BJ (cell line): ENCODE measurements at places on chromosomes 12 and 14.

DNA sequence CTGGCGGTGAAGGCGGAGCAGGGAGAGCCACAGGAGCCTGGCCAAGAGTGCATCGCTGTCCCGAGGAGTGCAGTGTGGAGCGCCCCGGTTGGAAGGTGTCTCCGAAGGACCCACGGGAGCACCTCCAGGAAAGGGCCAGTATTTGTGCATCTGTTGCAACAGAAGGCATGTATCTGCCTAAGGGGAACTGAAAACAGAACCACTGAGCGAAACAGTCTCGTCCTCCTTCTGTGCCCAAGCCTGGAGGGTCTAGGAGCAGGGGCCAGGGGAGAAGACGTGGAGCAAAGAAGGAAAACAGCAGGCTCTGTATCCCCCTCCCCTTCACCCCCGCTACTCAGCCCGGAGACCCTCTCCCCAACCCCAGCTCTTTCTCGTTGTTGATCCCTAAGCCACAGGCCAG is 5.3 kb upstream of the LRRC10 start:
- no peak for DNase-seq

DNA sequence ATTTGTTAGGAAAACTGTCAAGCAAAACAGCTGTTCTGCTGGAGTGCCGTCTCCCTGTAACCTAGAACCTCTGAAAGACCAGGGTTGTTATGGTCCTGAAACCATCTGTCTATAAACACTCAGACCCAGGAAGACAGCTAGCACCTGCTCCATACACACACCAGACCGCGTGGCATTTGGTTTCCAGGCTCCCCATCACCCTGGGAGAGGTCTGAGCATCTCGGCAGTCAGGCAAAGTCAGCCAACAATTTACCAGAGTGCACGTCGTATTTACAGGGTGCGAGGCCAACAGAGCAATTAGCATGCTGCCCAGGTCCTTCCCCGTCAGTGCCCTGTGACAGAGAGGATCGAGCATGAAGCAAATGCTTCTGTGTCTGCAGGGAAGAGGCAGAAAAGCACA is 272.5 kb downstream of the SLC15A4 start:
- DNase-seq = no peak

DNA sequence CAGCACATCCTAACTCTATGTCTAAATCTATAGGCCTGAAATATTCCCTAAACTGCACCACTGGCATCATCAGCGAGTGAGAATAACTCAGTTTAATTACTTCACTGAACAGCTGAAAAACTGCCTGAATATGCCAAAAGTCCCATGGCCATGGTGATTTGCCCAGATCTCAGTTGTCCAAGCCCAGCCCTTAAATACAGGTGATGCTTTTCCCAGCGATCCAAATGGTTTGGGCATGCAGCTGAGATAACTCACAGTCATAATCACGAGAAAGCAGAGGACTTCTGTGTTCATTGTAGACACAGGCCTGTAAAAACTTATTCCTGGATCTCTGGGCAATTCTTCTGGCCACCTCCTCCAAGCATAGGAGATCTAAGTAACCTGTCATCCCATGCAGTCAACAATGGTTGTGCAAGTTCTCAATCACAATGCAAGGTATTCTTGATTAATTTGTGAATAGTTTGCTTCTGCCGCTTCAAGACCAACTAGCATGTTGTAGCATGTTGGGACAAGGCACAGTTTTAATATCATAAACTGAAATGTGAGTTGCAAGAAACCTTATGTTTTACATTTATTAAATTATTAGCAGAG is 40.5 kb downstream of the DUSP6 start:
- no peak for DNase-seq

DNA sequence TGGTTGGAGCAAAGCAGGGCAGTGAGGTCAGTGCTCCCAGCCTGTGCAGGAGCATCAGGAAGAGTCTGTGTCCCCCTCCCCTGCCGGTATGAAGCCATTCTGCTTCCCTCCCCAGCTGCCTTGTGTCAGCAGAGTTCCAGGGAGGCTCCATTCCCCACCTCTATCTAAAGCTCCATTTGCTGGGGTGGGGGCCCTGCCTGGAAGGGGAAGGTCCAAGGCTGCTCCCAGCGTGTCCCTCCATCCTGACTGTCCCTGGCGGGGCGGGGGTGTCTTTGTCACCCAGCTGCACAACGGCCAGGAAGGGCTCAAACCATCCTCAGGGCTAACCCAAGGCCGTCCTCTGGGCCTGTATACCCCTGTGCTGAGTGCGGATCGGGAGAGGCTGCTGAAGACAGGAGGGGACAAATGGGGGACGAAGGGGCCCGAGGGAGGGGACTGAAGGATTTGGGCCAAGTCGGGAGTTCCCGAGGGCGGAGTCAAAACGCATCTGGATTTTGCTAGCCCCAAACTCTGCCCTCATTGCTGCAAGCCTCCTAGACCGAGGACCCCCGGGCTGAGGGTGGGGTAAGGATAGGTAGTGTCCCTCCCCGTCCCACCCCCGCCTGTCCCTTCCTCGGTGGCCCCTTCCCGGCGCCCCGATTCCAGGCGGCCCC is 748 bp upstream of the ACVRL1 start:
- no peak for DNase-seq

- peak; percentile 98 for DNase-seq
Observed at GRCh38 chr12:124518051-124518932, 49.1 kb downstream of the NCOR2 start.

DNA sequence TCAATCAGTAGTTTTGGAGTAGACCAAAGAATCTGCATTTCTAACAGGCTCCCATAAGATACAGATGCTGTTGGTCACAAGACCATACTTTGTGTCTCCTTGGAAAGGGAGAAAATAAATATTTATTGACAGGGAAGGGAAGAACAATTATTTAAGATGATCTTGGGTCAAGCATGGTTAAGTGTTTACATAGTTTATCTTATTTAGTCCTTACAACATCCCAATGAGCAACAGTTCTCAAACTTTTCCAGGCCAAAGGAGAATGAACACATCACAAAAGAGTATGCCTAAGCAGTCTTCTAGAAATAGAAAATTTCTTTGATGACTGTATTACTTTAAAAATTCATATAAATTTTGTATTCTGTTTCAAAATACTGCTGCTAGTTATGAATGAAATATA is 8.8 kb downstream of the LPCAT3 start:
- no peak for DNase-seq

DNA sequence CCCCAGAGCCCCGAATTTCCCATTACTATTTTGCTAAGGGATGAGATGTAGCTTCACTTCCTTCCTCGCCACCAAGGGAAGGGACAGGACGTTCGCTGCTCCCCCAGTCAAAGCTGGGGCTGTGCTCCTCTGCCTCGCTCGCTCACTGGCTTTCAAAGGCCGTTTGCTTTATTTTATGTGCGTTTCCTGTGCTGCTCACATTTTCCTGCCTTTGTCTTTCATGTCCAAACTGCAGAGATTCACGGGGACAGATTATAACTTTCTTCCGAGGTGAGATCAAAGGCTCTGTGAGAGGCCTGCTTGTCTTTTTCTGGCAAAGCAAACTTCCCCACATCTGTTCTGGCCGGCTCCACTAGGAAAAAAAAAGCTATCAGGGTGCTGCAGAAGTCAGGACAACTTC is 76.0 kb upstream of the FZD10 start:
- DNase-seq = no peak

DNA sequence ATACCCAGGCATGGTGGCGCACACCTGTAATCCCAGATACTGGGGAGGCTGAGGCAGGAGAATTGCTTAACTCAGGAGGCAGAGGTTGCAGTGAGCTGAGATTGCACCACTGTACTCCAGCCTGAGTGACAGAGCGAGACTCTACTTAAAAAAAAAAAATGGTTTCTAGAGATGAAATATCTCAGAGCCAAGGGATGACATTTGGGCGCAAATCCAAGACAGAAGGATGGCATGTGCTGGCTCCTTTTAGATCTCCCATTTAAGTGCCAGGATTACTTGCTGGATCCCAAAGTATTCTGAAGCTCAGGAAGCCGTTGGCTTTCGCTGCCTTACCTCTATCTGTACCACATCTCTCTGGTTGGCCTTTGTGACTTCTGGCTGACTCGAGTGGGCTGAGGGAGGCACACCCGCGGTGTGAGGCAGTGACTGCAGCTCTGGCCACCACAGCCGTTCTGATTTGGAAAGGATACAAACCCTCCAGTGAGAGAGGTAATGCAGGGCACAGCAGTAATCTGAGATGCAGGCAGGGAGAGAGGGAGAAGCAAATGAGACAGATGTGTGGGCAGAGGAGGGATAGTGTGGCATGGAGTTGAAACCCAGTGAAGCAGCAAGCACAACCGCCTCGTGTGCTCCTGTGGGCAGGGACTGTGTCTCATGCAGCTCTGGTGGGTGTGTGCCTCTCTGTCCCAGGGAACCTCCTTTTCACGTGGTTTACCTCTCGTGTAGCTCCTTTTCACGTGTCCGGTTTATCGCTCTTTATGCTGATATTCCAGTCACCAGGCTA is 4.9 kb downstream of the B4GALNT3 start:
- no peak for DNase-seq

GRCh38 chr12:25552681-25553080 is 402 bp downstream of the LMNTD1 start:
- peak; percentile 15 for DNase-seq

- DNase-seq = no peak
Observed at GRCh38 chr12:122137681-122138080, 36.3 kb downstream of the IL31 start.

DNA sequence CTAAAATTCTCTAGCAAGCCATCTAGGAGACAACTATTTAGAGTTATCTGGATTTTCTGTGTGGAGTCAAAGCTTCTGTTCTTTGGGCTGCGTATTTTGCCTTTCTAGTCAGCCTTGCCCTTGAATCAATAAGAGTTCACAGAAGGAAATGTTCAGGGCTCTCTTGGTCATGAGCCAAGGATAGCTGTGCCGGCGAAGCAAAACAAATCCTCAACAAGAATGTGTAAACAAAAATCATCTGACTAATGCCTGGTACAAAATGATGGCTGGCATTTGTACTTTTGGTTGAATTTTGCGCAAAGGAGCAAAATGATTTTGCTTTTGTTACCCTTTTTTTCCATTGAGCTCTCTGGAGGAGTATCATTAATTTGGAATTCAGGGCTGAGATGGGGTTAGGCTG is 171.1 kb downstream of the DACT1 start:
- no peak for DNase-seq

DNA sequence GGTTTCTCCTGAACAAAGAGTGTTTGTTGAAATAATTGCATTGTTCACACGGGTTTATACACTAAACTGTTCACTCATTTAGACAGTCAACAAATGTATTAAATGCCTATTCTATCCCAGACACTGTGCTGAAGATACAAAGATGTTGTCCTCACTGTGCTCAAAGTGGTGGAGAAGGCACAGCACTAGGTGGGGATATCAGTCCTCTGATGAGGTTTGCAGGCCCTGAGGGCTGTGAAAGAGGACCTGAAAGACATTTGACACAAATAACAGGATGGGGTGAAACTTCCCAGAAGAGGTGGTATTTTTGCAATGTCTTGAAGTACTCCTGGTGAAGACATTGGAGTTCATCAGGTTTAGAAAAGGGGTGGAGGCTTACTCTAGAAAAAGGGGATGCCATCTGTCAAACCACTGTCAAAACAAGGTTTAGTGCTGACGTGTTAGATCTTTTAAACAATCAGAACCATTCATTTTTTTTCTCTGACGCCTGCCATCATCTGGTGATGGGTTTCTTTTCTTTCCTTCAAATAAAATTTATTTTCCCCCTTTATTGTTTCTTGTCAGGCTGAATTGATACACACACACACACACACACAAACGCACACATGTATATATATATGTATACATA is 69.5 kb downstream of the ACSS3 start:
- no peak for DNase-seq

DNA sequence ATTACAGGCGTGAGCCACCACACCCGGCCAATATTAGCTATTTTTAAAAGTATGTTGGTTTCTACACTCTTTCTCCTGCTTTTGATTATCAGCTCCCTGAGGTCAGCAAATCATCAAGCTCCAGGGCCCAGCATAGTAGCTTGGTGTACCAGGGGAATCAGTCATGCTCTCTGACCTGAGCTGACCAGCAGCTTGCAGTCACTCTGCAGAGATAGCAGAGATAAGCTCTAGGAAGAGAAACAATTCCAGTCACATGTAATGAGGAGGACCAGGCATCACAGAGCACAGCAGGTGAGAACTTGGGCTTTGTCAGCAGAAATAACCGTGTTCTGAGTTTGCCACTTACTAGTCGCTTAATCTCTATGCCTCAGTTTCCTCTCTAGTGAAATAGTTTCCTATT is 8.5 kb downstream of the PLEKHD1 start:
- DNase-seq = no peak

GRCh38 chr14:105884808-105885281 is 358.5 kb downstream of the TMEM121 start:
- no peak for DNase-seq

DNA sequence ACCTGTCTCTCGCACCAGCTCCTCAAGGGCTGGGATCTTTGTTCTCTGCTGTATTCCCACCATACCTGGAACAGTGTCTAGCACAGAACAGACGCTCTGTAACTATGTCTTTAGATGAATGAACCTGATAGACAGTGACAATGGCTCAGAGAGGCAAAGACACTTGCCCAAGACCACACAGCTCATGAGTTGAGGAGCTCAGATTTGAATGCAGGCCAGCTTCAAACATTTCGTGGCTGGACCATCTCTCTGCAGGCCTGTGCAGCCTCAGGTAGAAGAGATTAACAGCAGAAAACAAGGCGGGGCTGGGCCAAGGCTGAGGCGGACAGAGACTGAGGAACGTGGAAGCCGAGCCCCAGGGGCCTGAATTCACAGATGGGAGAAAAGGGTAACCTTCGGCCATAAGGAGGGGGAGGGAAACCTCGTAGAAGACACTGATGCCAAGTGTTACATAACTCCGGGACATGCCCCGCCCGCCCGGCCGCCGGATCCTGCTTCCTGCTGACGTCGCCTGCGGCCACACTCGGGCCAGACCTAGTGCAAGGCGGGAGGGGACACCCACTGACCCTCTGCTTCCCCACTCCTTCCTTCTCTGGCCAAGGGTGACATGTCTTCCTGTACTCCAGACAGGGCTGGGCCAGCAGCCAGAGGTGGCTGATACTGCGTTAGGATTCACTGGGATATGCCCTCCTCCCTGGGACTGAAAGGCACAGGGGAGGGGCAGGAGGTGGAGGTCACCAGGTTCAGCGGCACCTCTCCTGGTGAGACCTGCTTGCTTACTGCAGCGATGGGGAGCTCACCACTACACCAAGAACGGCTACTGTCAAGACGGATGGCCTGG is 86.8 kb downstream of the RFLNA start:
- peak; percentile 70 for DNase-seq

DNA sequence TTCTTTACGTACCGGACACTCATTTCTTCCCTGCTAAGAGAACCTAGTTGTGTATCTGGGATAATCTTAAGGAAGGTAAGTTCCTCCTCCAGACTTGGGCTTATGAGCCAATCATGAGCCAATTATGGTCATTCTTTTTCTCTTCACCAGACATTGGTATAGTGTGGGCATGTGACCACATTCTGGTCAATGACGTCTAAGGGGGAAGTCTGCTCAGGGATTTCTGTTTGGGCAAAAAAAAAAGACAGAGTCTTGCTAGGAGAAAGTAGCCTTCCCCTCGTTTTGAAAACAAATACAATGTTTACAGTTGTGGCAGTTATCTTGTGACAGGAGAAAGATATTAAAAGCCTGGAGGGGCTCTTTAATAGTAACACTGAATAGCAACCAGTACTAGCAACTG is 20.1 kb upstream of the PLXNC1 start:
- no peak for DNase-seq
